Temporal lobe (tissue), 4 donors: ENCODE measurements at places on chromosomes 3 and 15. TPM values are rescaled to one million over a fixed set of nuclear protein-coding genes. Genes with fewer than 3 reads are reported as not detected.

ECE2 gene
- 2.7 TPM for total RNA-seq

TPRG1 gene
- total RNA-seq, result 0.74 TPM

ACKR2 gene
- total RNA-seq, result 0.74 TPM

NFKBIZ gene
- total RNA-seq, result 1.5 TPM

KBTBD8 gene
- 9.8 TPM for total RNA-seq

CPNE4 gene
- 7.9 TPM for total RNA-seq

CCR1 gene
- 0.49 TPM for total RNA-seq

TERC gene
- 55.3 TPM for total RNA-seq

CHRM5 gene
- total RNA-seq, result 1.2 TPM

TMCC1 gene
- 53.8 TPM for total RNA-seq

CCDC54 gene
- total RNA-seq, result 0.25 TPM

FYTTD1 gene
- total RNA-seq, result 51.4 TPM
